ENCODE measurements at places on chromosomes 6 and 20. TPM values are rescaled to one million over a fixed set of nuclear protein-coding genes. Genes with fewer than 3 reads are reported as not detected.
A peak's percentile ranks its signal among the peaks of the same experiment; 100 is the strongest.

MROH8 gene
- total RNA-seq = 0.78 TPM

DNA sequence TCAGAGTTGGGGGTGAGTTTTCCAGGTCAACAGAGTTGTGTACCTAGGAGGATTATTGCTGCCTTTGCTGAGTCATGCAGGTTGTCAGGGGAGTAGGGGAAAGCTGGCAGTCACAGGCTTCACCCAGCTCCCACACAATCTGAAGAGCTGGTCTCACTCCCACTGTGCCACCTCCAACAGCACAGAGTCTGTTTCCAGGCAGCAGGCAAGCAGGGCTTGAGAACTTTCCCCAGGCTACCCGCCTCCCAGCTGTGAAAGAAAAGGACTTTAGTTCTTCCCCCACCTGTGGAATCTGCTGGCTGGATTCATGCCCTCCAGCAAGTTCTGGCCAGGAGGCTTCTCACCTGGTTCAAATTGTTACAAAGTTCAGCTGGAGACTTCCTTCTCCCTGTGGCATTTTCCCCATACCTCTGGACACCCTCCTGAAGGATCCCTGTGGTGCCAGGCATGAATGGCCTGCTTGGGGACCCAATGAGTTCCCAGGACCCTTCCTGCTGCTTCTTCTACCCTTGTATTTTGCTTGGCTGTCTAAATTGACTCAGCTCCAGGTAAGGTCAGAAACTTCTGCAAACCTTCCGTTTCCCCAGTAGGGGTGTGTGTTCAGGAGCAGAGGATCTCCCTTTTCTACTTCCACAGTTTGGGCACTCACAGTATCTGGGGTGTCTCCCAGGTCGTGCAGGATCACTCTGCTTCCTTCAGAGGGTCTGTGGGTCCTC, 378.1 kb upstream of the MAN1A1 start:
- peak; percentile 66 for DNase-seq

GRCh38 chr20:14612391-14612790, 275.0 kb upstream of the FLRT3 start:
- no peak for DNase-seq

- DNase-seq = peak; percentile 6
Observed at GRCh38 chr20:64146936-64147477, 17.2 kb upstream of the MYT1 start.

Data from body of pancreas (tissue), 4 donors.